Osteocyte (in vitro differentiated cells): ENCODE measurements at places on chromosomes 12 and 14.

DNA sequence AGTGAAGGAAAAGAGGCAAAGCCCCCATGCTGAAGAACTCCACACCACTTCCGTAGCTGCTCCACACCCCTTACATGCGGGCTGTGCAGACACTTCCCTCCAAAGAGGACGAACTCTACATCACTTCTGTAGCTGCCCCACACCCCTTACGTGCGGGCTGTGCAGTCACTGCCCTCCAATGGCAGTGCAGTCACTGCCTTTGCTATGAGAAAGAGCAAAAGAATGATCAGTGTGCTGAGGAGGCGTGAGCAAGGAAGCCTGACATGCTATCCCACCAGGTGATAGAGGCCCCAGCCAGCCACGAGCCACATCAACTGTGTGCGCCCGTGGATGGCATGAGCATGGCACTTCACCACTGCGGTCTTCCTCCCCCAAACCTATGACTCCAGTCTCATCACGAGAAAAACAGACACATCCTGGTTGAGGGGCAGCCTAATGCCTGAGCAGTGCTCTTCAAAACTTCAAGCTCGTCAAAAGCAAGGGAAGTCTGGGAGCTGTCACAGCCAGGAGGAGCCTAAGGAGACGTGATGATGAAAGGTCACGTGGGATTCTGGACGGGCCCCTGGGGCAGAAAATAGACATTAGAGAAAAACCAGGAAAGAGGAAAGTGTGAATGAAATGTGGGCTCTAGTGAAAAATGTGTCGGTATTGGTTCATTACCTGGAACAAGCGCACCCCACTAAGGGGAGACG is 60.8 kb upstream of the C14orf180 start:
- DNase-seq = peak; percentile 57
- no peak overlapping the region for H3K27ac ChIP-seq
- H3K4me1 ChIP-seq = no peaks in the 10 kb centered on the region

- H3K27ac ChIP-seq = no peak overlapping the region
- no peaks in the 10 kb centered on the region for H3K27me3 ChIP-seq
- no peak for DNase-seq
- H3K4me1 ChIP-seq = peaks cover 2% of the 10 kb centered on the region
Measured at GRCh38 chr12:19052689-19053088, 76.8 kb upstream of the PLEKHA5 start.

GRCh38 chr12:55673638-55674037 is 34.1 kb downstream of the ITGA7 start:
- H3K36me3 ChIP-seq = no peaks in the 10 kb centered on the region
- H3K4me3 ChIP-seq = no peak overlapping the region

DNA sequence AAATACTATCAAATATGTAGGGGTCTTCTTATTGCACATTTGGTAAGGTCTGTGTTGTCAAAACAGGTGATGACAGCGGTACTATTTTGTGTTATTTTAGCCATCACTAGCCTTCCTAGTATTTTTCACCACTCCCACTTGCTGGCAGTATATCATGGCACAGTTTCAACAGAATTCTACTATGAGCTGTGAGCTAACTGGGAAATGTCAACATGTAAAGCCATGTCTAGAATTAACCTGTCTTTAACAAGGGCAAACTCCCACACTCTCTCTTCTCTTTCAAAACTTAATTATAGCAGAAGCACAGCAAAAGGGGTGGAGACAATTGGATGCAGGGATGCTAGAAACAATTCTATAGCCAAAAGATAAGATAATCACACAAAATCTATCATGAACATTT is 253.4 kb downstream of the PAX9 start:
- no peak overlapping the region for H3K4me3 ChIP-seq
- no peaks in the 10 kb centered on the region for H3K36me3 ChIP-seq
- peaks cover 59% of the 10 kb centered on the region for H3K27me3 ChIP-seq
- no peak overlapping the region for H3K27ac ChIP-seq
- H3K4me1 ChIP-seq = no peaks in the 10 kb centered on the region

- no peaks in the 10 kb centered on the region for H3K36me3 ChIP-seq
- H3K4me3 ChIP-seq = no peak overlapping the region
- H3K27ac ChIP-seq = no peak overlapping the region
- H3K4me1 ChIP-seq = no peaks in the 10 kb centered on the region
- peaks cover 37% of the 10 kb centered on the region for H3K27me3 ChIP-seq
Measured at GRCh38 chr12:52314511-52314910, 6.7 kb downstream of the KRT83 start.

DNA sequence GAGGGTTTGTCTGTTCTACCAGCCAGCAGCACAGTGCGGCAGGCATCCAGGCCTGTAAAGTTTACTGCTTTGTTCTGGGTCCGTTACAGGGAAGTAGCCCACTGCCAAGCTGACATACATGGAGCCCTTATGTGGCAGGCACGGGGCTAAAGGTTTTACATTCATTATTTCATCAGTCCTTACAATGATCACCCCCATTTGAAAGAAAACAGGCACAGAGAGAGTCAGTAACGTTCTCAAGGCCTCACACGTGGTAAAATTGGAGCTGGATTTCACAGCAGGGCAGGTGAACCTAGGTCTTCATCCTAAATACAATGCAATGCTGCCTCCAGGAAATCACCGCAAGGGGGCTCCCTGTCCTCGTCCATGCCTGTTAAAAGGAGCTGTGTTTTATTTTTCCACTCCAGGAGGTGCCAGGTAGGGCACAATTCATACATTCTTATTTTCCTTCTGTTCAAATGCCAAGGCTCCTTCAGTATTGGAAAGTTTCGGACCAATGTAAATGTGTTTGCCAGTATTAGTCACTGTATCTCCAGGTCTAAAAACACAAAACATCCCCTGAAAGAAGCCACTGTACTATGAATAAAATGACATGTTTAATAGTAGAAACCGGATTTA is 172.2 kb upstream of the GZMB start:
- no peak overlapping the region for H3K27ac ChIP-seq
- H3K27me3 ChIP-seq = peaks cover 29% of the 10 kb centered on the region
- H3K4me1 ChIP-seq = peaks cover 8% of the 10 kb centered on the region
- peaks cover 2% of the 10 kb centered on the region for H3K36me3 ChIP-seq

DNA sequence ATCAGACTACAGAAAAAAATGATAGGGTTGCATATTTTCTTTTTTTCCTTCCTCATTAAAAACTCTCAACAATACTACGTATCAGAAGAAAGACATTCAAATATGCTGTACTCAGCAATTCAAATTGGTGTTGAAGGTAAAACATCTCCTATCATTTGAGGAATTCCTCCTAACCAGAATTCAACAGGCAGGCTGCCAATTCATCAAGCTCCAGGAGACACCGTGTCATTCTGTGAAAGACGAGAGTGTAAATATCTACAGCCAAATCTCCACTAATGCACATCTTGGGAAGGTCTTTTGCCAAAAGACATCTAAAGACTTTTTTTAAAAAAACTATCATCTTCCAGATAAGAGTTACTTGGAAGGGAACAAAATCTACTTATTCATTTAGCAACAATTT is 26.6 kb downstream of the NT5DC3 start:
- H3K27ac ChIP-seq = no peak overlapping the region
- peaks cover 2% of the 10 kb centered on the region for H3K4me1 ChIP-seq
- no peaks in the 10 kb centered on the region for H3K27me3 ChIP-seq
- no peak for DNase-seq
- peaks cover 10% of the 10 kb centered on the region for H3K36me3 ChIP-seq
- H3K4me3 ChIP-seq = no peak overlapping the region

GRCh38 chr12:709455-710020 is 42.8 kb upstream of the WNK1 start:
- no peak overlapping the region for H3K4me3 ChIP-seq
- no peak for DNase-seq
- no peaks in the 10 kb centered on the region for H3K36me3 ChIP-seq
- no peak overlapping the region for H3K27ac ChIP-seq
- H3K27me3 ChIP-seq = peaks cover 4% of the 10 kb centered on the region

- no peak overlapping the region for H3K4me3 ChIP-seq
- no peak for DNase-seq
- peaks cover 7% of the 10 kb centered on the region for H3K4me1 ChIP-seq
- H3K27ac ChIP-seq = no peak overlapping the region
- H3K27me3 ChIP-seq = no peaks in the 10 kb centered on the region
- H3K36me3 ChIP-seq = no peaks in the 10 kb centered on the region
Measured at GRCh38 chr12:89529738-89530137, 3.9 kb upstream of the POC1B start.

DNA sequence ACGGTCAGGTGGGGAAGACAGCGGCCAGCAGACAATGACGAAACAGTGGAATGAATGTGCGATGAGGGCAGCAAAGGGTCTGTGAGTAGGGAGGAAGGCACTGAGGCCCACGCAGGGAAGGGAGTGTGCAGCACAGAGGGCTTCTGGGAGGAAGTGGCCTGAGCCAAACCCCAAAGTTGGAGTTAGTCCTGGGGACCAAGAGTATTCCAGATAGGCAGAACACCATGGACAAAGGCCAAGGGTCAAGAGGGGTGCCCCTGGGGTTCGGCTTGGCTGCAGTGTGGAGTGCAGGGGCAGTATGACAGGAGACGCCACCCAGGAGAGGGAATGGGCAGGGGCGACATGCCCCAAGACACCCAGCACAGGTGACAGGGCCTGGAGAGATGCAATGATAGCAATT is 58.8 kb downstream of the CHGA start:
- no peaks in the 10 kb centered on the region for H3K27me3 ChIP-seq
- H3K4me3 ChIP-seq = no peak overlapping the region
- peaks cover 5% of the 10 kb centered on the region for H3K36me3 ChIP-seq

- peaks cover 40% of the 10 kb centered on the region for H3K4me1 ChIP-seq
- H3K27ac ChIP-seq = peak overlapping the region; percentile 71
- no peak for DNase-seq
Measured at GRCh38 chr14:37034410-37035285, 137.8 kb downstream of the SLC25A21 start.

- no peak for DNase-seq
- H3K36me3 ChIP-seq = no peaks in the 10 kb centered on the region
- H3K4me3 ChIP-seq = no peak overlapping the region
- peaks cover 32% of the 10 kb centered on the region for H3K27me3 ChIP-seq
- no peaks in the 10 kb centered on the region for H3K4me1 ChIP-seq
- no peak overlapping the region for H3K27ac ChIP-seq
Measured at GRCh38 chr14:64244279-64244678, 49.9 kb downstream of the ESR2 start.

GRCh38 chr14:29310210-29310609 is 543.6 kb downstream of the FOXG1 start:
- H3K27me3 ChIP-seq = no peaks in the 10 kb centered on the region
- no peak for DNase-seq
- no peak overlapping the region for H3K4me3 ChIP-seq
- H3K27ac ChIP-seq = no peak overlapping the region

DNA sequence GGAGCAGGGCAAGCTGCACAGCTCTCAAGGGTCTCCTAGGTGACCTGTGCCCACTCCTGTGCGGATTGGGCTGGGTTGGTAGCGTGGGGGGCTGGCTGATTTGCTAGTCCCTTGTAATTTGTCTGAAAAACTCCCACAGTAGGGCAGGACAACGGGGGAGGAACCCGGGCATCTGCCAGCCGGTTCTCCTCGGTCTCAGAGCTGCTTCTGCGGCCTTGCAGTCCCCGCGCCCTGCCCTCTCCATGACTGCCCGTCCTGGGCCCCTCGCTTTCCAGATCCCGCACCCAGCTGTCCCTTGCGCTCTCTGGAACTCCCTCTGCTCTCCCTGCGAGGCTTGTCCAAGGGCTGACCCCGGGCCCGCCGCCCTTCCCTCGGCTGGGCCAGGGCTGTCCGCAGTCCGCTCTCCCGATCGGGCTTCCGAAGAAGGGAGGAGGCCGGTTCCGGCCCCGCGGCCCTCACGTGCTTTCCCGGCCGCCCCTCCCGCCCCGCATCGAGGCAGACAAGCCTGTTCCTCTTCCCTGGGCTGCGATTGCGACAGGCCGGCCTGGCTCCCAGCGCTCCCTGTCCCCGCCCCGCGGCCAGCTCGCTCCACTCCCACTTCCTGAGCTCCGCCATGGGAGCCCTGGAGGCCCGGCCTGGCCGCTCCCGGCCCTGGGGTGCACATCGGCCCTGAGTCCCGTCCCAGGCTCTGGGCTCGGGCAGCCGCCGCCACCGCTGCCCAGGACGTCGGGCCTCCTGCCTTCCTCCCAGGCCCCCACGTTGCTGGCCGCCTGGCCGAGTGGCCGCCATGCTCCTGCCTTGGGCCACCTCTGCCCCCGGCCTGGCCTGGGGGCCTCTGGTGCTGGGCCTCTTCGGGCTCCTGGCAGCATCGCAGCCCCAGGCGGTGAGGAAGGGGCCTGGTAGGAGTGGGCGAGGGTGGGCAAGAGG is at the start of gene LTBR:
Gene LTBR, plus strand, starts transcription at position 591 of the 927 bp plus-strand sequence. Its CDS starts 197 bp downstream, at position 788.
- H3K4me1 ChIP-seq = peaks cover 23% of the 10 kb centered on the region
- peaks cover 2% of the 10 kb centered on the region for H3K27me3 ChIP-seq
- H3K4me3 ChIP-seq = no peak within 1 kb of the TSS

- H3K36me3 ChIP-seq = no peaks in the 10 kb centered on the region
- H3K4me1 ChIP-seq = no peaks in the 10 kb centered on the region
- no peak for DNase-seq
- H3K27ac ChIP-seq = no peak overlapping the region
- H3K27me3 ChIP-seq = no peaks in the 10 kb centered on the region
Measured at GRCh38 chr12:31815096-31815495, 86.3 kb upstream of the AMN1 start.

DNA sequence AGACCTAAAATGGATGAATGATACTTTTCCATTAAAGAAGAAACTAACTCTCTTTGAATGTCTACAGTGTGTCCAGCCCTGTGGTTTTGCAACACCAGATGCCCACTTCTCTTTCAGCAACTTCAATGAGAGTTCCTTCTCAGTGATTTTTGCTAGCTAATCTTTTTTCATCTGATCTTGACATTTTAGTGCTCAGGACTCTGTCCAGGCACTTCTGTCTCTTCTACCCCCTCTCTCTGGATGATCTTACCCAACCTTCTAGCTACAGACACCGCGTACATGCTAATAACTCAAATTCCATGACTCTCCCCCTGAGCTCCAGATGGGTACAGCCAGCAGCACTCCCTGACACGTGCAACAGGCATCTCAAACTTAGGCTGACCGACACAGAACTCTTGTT is 161.1 kb upstream of the FOXN3 start:
- H3K27ac ChIP-seq = no peak overlapping the region
- H3K36me3 ChIP-seq = peaks cover 21% of the 10 kb centered on the region
- H3K27me3 ChIP-seq = no peaks in the 10 kb centered on the region
- no peak overlapping the region for H3K4me3 ChIP-seq

- H3K27ac ChIP-seq = no peak overlapping the region
- no peak overlapping the region for H3K4me3 ChIP-seq
- no peaks in the 10 kb centered on the region for H3K27me3 ChIP-seq
- DNase-seq = no peak
- peaks cover 5% of the 10 kb centered on the region for H3K4me1 ChIP-seq
Measured at GRCh38 chr12:124013073-124013472, 40.1 kb downstream of the ZNF664 start.

GRCh38 chr12:58326534-58326933 is 385.2 kb downstream of the ATP23 start:
- H3K36me3 ChIP-seq = no peaks in the 10 kb centered on the region
- H3K27me3 ChIP-seq = no peaks in the 10 kb centered on the region

GRCh38 chr12:105724641-105725040 is 394.1 kb downstream of the C12orf75 start:
- no peak overlapping the region for H3K27ac ChIP-seq
- H3K4me1 ChIP-seq = peaks cover 10% of the 10 kb centered on the region
- no peak overlapping the region for H3K4me3 ChIP-seq
- H3K36me3 ChIP-seq = no peaks in the 10 kb centered on the region
- H3K27me3 ChIP-seq = no peaks in the 10 kb centered on the region

GRCh38 chr14:58690801-58691516 is 53.2 kb downstream of the DACT1 start:
- no peak overlapping the region for H3K27ac ChIP-seq
- H3K27me3 ChIP-seq = peaks cover 8% of the 10 kb centered on the region
- no peak overlapping the region for H3K4me3 ChIP-seq
- no peaks in the 10 kb centered on the region for H3K36me3 ChIP-seq
- peaks cover 11% of the 10 kb centered on the region for H3K4me1 ChIP-seq

- no peaks in the 10 kb centered on the region for H3K4me1 ChIP-seq
- no peaks in the 10 kb centered on the region for H3K36me3 ChIP-seq
- no peaks in the 10 kb centered on the region for H3K27me3 ChIP-seq
- no peak for DNase-seq
- no peak overlapping the region for H3K27ac ChIP-seq
Measured at GRCh38 chr14:105980224-105980623, 453.8 kb downstream of the TMEM121 start.
